Stimulated activated CD4-positive, alpha-beta T cell treated with anti-CD3 and anti-CD28 coated beads, Interleukin-15, amount 100 ng/mL, for 1 hour (primary cell): ENCODE measurements at places on chromosomes 11 and 22.

- DNase-seq = no peak
Observed at GRCh38 chr11:9020916-9021315, 17.1 kb upstream of the NRIP3 start.

DNA sequence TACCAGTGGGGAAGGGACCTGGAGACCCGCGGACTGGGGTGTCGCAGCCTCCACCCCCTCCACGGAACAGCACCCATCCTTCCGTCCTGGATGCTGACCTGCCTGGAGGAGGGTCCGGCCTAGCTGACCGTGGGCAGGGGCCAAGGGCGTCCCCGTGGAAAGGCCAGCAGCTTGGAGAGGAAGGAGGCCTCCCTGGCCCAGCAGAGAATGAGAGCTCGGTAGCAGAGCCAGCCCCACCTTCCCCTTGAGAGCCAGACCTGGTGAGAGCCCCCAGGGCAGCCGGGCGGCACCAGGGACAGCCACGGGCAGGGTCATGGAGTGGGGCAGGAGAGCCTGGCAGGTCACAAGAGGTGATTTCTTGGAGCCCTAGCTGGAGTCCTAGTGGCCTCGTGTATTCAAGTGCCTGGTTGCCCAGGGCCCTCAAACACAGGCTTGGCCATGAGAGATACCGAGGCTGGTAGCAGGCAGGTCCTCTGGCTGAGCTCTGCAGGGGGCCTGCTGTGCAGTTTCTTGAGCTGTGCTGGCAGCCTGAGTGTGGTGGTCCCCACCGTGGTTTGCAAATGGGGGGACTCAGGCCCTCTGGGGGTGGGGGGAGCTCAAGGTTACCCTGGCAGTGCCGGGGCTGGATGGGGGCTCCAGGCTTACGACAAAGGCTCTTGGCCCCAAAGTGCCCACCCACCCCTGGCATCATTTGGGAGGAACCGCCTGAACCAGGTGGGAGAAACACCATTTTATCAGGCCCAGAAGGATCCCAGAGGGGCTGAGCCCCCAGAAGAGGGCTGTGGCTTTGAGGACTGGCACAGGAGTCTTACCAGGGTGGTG, 7.6 kb downstream of the TSPAN32 start:
- no peak for DNase-seq

DNA sequence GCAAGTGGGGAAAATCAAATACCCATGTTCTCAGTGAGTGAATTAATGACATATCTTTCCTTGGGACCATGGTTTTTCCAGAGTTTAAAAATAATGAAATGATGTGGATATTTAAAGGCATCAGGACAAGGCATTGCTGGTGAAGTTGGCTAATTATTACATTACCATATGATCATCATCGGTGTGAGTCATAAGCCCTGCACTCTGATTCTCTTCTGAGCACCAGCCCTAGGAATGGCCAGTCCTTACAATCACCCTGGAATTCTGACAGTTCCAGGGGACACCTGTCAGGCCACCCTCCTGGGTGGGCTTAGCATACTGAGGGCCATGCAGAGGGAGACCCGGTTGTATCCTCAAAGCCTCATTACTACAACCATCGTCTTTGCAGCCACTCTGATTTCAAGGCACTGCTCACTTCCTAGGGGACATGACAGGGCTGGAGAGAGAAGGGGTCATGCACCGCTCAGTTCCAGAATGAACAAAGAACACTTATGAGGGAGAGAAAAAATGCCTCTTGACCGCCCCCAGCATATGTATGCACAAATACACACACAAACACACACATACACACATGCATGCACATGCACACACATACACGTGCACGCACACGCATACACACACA, 365.0 kb downstream of the MIAT start:
- DNase-seq = no peak

DNA sequence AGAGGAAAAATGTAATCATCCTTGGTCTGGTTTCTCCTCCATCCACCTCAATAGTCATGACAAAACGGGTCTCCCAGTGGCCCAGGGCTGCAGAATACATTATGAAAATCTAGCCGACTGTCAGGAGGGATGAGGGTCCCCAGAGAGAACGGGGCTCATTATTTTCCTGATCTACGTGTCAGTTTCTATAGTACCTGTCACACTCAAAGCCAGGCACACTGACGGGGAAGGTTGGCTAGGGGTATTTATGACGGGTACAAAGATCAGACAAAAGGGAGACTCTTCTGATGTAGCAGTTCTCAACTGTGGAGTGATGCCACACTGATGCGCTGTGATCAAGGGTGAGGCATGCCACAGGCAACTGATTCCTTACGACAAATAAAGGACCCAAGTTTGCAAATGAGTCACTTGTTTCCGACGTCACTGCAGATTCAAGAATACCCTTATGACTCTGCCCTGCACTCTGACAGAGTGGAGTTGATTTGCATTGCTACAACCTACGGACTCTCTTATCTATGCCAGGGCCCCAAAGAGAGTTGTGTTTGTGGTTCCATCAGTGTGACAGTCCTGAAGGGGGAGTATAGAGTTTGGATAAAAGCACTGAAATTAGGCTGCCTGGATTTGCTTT, 188.2 kb upstream of the TBCEL start:
- no peak for DNase-seq

GRCh38 chr11:73143126-73143838, 1.2 kb upstream of the FCHSD2 start:
- DNase-seq = no peak

DNA sequence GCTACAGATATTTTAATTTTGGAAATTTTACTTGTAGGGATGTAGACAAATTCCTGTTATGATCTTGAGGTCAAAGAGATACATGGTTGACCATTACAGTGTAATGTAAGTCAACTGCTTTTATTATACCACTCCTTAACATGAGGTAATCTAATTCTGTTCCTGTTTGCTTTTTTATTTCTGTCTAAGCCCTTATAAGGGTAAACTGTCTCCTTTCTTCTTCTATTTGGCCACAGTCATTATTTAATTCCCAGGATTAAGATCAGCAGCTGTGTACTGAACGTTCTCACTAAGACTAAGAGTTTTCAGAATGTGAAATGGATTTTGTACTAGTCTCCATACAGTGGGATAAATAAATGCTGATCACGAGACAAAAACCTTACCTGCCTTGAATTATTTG, 32.8 kb downstream of the C2CD3 start:
- DNase-seq = no peak

DNA sequence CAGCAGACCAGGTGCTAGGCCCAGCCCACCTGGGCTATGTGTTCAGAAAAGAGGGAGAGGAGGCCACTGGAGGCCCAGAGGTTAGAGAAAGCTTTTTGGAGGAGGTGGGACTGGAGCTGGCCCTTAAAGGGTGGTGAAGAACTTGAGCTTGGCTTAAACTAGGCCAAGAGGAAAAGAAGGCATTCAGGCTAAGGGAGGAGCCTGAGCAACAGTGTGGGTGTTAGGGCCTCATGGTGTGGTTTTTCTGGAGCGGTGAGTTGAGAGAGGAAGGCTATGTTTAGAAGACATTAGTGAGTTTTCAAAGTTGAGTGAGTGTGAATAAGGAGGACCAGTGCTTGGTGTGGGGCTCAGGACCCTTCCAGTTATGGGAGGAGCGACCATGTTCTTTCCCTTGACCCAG, 6.2 kb downstream of the TAF6L start:
- no peak for DNase-seq

- DNase-seq = no peak
Observed at GRCh38 chr22:17131686-17132085, 10.5 kb upstream of the TMEM121B start.

GRCh38 chr22:38467904-38468442, at the start of gene KDELR3:
Gene KDELR3, plus strand, starts transcription at chr22:38468096. Its CDS starts 138 bp downstream, at chr22:38468234.
- peak; percentile 44 for DNase-seq

DNA sequence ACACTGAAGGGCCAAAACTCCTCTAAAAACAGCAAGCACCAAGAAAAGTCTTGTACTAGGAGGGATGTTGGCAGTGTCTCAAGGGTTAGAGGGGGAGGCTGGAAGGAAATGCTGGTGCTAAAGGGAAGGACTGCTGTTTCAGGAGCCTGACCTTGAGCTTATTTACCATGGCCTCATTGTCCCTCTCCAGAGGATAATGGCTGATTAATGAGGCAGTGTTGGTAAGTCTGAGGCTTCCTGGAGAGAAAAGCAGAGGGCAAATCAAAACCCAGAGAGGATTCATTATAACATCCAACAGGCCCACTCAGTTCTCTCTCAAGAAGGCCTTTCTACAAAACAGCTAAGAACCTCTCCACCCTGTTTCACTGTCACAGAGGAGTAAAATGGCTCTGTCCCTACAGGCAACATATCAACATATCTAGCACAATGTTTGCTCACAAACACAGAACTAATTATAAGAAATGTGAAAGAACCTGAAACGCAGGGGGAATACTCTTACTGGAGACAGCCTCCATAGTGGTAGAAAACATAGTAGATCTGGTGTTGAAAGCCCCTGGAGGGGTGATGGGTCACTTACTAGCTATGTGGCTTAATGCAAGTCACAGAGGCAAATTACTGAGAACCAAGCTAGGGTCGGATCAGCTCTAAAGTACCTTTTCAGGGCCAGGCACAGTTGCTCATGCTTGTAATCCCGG, 31.4 kb downstream of the NUMA1 start:
- no peak for DNase-seq

DNA sequence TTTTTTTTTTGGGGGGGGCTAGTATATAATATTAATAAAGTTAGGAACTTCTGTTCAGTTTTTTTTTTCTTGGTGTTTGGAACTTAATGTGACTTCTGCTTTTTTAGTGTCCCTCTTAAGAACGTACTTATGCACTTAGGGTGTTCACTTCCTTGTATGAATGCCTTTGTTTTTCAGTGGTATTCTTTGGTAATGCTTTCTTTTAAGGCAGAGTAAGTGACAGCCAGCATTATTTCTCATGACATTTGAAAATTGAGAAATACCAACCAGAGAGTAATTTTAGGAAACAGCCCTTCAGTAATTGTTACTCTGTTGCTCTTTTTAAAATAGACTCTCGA, 2.4 kb downstream of the GRK3 start:
- no peak for DNase-seq

DNA sequence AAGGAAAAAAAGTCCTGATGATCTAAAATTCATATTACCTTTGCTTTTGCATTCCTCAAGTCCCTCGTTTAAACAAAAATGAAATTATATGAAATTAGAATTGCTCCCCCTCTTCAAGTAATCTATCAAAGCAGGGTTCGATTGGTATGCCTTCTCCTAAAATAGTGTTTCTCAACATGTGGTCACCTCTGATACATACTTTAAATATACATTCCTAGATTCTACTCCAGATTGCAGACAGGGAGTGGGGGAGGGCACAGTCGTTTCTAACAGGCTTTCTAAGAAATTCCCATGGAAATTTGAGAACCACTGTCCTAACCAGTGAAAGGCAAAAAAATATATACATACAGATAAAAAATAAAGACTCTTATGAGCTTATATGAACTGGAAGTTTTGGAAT, 22.6 kb upstream of the IRAG1 start:
- DNase-seq = no peak

DNA sequence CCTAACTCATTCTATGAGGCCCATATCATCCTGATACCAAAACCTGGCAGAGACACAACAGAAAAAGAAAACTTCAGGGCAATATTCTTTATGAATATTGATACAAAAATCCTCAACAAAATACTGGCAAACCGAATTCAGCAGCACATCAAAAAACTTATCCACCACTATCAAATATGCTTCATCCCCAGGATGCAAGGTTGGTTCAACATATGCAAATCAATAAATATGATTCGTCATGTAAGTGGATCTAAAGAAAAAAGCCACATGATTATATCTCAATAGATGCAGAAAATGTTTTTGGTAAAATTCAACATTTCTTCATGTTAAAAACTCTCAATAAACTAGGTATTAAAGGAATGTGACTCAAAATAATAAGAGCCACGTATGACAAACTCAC, 40.9 kb downstream of the JRKL start:
- no peak for DNase-seq

GRCh38 chr11:119482521-119483011, 59.6 kb upstream of the THY1 start:
- no peak for DNase-seq

DNA sequence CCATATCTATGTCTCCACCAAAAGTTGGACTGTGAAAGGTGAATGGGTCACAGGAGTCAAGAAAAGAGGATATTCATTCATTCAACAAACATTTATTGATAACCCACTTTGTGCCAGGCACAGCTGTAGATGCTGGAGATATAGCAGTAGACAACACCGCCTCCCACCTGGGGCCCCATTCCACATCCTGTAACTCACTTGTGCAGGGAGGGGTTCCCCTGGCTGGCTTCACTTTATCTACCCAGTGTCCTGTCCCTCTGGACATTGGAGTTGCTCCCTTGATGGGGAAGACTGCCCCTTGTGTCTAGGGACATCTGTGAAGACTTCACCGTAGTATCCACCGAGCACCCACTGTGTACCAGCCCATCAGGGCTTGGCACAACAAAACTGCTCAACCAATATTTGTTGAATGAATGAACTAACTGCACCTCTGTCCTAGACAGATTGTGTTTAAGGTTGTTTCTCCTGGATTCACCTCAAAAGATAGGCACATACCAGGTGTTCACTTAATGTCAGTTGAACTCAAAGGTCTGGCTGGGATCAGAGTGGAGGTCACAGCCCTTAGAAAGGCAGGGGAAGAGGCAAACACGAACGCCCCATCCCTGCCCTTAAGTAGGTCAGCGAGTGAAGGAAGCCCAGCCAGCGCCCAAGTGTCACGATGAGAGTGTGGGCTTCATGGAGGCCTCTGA, 1.4 kb upstream of the OVOL1 start:
- no peak for DNase-seq

DNA sequence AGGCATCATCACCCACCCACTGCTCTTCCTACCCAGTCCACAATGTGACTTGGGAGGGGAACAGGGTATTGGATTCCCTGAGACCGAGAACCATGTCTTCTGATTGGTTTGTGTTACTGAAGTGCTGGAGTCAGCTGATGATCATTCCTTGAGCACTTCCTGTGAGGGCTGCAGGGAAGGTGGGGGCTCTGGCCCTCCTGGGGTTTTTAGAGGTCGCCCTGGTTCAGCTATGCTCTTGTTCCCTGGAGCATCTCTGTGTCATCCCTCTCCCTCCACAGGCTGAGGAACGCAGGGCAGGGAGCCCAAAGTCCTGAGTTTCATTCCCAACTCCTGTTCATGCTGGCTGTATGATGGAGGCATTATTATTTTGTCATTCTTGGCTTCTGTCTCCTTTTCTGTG, 6.7 kb downstream of the ZC3H7B start:
- DNase-seq = no peak
